ENCODE measurements at places on chromosomes 5 and 9.

- no peak for DNase-seq
Measured at GRCh38 chr5:142800776-142801494, 30.8 kb downstream of the ARHGAP26 start.

- DNase-seq, result no peak
Measured at GRCh38 chr9:127941062-127941960, 3.7 kb upstream of the DPM2 start.

DNA sequence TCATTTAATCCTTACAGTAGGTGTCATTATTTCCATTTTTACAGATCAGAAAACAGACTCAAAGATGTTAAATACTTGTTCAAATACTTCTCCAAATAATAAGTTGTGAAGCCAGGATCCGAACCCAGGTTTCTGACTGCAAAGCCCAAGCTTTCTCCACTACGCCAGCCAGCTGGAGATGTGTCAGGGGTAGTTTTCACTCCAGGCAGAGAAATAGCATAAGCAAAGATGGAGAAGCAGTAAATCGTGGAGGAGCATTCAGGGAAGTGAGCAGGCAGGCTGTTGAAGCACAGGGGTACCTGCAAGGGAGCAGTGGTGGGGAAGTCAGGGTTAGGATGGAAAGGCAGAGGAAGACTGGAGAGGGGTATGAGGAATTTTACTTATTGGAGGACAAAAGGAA, 2.9 kb downstream of the TLN1 start:
- no peak for DNase-seq

- peak; percentile 67 for DNase-seq
Measured at GRCh38 chr5:52800394-52801213, 12.9 kb downstream of the ITGA1 start.

DNA sequence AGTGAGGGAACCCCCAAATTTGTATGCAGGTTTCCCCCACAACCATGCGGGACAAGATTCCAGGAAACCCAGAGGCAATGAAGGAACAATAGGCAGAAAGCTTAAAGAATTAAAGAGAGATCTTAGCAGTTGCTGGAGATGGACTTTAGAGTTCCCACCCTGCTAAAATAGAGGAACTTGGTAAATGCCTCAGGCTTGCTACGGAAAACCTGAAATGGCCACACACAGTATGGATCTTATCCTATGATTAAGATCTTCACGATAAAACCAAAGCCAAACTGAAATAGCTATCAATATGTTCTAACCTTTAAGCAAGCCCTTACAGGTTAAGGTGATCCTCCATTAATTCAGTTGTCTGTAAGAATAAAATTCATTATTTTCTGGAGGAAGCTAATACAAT, 148.3 kb downstream of the RANBP17 start:
- no peak for DNase-seq

DNA sequence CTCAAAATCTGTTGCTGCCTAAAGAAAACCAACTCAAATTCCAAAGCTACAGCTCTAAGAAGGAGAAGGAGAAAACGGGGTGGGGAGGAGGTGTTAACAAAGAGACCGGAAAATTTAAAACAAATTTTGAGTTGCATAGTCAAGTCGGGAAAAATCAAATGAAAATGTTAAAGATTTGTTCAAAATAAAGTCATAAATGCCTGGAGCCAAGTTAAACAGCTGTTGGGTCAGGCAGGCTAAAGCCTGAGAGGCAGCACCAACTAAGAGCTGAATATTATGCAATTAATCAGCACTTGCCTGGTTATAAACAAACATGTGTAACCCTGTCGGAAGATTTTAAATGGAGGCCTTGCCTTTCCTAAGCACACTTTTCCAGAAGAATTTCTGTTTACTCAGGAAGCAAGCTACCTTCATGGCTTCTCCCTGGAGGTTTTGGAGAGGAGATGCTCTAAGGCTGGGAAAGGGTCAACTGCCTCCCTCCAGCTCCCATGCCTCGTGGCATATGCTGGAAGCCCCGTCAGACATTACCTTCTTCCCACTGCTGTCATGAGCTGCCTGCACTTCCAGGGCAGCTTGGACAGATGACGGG, 270.5 kb downstream of the DMRT2 start:
- no peak for DNase-seq

Measured in HT1080 (cell line).